Endodermal cell (in vitro differentiated cells): ENCODE measurements at places on chromosomes 6 and 20.
A peak's percentile ranks its signal among the peaks of the same experiment; 100 is the strongest.

DNA sequence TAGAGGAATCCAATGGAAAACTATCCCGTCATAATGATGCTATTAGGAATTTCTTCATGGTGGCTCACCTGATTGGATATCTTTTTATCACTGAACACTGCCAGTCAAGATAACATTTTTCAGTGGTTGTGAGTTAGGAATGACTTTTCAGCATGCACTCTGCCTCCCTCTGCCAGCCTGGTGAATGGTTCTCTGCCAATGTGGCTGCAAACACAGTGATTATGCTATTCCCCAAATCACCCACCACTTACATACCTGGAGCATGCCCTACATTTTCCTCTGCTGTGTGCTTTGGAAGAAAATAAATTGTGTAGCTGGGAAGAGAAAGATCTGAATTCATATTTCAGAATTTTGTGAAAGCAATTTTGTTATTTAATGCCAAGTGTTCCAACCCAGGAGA is 102.6 kb upstream of the LAMP5 start:
- DNase-seq, result no peak

DNA sequence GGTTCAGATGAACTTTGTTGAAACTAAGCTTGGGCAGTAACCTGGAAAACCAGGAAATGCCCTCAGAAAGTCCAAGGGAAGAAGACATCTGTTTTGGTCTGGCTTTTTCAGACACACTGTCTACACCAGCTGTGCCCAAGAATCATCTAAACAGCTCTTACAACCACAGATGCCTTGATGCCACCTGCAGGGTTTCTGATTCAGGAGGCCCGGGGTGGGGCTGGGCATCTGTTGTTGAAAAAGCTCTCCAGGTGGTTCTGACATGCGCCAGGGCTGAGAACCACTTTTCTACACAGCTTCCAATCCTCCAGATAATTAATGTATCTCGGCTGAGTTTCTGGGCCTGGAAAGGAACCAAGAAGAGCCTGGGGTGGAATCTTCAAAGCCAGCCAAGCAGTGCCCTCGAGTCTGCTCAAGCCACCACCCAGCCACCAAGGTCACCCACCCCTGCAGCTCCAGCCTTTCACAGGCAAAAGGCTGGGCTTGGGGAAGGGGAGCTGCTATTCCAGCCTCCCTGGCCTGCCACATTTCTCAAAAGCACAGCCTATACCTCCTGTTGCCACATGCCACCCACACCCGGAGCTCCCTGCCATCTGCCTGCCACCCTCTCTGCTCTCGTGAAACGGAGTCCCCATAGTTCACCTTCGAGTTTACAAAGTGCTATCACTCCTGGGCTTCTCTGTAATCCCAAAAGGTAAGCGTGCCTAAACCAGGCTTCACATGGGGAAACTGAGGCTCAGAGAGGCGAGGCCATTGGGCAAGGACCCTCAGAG is 9.4 kb downstream of the MDGA1 start:
- no peak for DNase-seq

GRCh38 chr20:50346374-50347283 is 156.0 kb downstream of the CEBPB start:
- DNase-seq, result peak; percentile 47

DNA sequence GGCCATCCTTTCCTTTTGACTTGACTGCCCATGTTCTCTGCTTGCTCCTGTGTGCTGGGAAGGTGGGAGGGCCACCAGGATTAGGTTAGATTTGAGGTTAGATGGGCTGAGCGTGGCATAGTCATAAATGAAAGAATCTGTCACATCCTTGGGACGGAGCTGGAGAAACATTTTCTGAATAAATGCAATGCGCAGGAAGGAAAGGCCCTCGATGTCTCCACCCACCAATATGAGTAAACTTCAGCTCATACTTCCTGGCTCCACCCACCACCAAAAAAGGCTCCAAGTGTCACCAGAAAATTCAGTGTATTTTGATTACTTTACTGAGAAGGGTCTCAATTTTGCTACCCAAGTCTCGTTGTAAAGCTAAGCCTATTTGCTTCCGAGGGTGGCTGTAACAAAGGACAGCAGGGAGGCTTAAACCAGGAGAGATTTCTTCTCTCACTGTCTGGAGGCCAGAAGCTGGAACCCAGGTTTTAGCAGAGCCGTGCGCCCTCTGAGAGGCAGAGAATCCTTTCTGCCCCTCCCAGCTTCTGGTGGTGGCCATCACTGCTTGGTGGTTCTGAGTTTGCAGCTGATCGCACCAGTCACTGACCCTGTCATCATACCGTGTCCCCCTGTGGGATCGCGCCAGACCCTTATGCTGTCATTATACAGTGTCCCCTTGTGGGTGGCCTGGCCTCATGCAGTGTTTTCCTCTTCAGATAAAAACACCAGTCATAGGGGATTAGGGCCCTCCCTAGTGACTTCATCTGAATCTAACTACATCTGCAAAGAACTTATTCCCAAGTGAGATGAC is 137.8 kb downstream of the TTLL2 start:
- DNase-seq, result peak; percentile 35

- no peak for DNase-seq
These were observed 17.6 kb upstream of the ELMO2 start for GRCh38 chr20:46423882-46424482.

GRCh38 chr6:101397199-101397598 is 3.7 kb downstream of the GRIK2 start:
- no peak for DNase-seq

DNA sequence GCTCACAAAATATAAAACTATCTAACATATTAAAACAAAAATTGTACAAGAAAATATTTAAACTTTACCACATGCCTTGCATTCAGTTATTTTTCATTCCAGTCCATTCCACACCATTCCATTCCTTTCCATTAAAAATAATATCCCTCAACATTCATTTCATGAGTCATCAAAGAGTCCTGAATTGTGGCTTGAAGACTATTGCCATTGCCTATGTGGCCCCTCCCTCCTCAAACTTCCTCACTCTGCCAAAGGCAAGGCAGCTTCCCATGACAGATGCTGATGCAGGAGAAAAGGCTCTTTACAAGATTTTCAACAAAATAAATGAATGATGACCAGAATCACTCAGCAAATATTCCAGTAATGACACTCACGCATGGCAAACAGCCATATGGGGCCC is 31.7 kb downstream of the IL20RA start:
- DNase-seq, result no peak

DNA sequence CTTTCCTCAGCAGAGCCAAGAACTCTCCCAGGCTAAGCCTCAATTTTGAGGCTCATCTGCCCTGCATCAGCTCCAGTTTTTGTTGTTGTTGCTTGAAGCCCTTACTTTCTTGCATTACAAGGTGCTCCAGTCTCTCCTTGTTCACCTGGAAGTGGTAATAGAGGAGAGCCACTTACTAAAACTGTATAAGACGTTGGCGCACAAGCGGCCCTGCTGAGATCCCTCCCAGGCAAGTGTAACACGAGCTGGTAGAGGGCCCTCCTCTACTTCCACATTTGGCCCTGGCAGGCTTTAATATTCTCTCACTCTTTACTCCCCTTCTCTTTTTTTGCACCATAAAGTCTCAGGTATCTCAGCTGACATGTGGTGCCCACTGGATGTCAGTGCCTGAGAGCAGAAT is 19.5 kb downstream of the GCM2 start:
- DNase-seq, result no peak

DNA sequence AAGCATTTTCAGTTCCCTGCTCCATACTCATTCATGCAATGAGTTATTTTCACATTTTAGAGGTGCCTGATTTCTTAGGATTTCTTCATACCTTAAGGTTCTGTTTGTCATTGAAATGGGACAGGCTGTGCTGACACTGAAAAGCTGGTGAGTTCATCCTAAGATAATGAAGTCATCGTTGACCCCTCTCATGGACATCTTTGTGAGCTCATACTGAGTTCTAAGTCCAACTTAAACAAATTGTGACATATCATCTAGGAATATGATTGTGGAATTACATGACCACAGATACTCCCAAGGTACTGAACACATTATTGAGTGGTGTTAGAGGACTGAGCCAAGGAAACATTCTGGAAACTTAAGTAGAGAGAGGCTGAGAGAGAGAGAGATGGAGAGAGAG is 224.8 kb upstream of the JAG1 start:
- DNase-seq, result no peak

DNA sequence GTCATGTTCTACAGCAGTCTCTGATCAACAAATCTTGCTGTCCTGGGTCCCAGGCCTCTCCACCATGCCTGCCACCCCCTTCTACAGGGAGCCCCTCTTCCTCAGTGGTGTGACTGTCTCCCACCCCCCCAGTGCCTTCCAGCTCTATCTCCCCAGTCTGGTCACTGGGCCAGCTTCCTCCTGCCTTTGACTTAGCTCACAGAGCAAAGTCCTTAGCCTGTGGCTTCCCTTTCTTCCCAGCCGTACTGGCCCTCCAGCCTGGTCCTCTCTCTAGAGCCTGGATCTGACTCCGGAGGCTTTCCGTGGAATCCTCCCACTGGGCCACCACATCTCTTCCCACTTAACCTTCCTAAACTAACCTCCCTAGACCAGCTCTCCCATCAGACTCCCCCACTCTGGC is 17.0 kb downstream of the MAPK13 start:
- DNase-seq, result no peak

- DNase-seq, result peak; percentile 89
These were observed 3.2 kb upstream of the PMEPA1 start for GRCh38 chr20:57712851-57713504.
